ENCODE measurements at places on chromosomes 2 and 18.

DNA sequence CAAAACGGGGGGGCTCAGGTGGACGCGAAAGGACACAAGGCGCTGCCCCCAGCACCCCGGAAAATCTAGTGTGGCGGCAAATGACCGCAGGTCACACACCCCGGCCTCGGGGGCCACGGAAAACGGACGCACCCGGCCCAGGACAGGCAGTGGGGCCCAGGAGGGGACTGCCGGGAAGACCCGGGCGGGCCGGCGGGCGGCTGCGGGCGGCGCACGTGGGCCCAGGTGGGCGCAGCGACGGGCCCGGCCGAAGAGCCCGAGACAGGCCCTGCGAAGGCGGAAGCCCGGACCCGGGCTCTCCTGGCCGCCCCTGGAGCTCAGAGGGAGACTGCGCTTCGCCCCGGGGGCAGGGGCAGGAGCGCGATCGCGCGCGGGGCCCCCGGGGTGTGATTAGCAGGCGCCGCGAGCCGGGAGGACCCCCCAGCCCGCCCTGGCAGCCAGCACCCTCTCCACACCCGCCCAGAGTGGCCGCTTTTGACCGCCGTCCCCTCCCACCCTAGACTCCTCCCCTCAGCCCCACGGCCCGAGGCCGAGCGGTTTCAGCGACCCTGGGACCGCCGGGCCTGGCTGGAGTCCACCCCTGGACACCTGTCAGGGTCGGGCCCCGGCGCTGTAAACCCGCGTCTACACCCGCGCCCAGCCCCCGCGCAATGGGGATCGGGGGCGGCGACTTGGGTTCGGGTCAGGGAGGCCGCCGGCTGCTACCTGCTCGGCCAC, 773 bp downstream of the MBP start:
- DNase-seq = no peak

- no peak for DNase-seq
These were observed 3.4 kb upstream of the CCDC88A start for GRCh38 chr2:55422876-55423665.

DNA sequence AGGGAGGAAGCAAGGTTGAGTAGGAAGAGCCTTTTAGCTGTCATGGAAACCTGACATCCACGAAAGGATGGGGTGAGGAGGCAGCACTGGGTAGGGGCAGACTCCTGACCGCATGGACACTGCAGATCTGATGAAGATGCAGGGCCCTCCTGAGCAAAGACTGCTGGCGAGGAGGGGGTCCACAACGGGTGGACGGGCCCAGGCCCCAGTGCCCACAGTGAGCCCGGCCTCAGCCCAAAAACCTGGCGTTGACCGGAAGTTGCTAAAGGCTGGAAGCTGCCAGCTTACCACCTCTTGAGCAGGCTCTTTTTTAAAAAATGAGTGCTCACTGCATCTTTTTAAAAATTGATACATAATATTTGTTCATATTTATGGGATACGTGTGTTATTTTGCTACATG, 247.3 kb downstream of the SH3BP4 start:
- no peak for DNase-seq

- DNase-seq = no peak
These were observed 256.1 kb upstream of the SYT4 start for GRCh38 chr18:43533371-43533770.

- no peak for DNase-seq
These were observed 60.5 kb downstream of the HS6ST1 start for GRCh38 chr2:128258218-128258617.

GRCh38 chr2:232295971-232296370, 82.6 kb upstream of the ALPP start:
- no peak for DNase-seq
